ENCODE measurements at places on chromosomes 5 and 9.

GRCh38 chr5:77428526-77428925, 63.6 kb downstream of the WDR41 start:
- DNase-seq = no peak

- no peak for DNase-seq
Observed at GRCh38 chr5:180294411-180294810, 2.5 kb upstream of the MAPK9 start.

GRCh38 chr5:121897341-121897740, 45.7 kb downstream of the FTMT start:
- no peak for DNase-seq

- DNase-seq = no peak
Observed at GRCh38 chr9:35432076-35432475, 57.8 kb upstream of the RUSC2 start.

DNA sequence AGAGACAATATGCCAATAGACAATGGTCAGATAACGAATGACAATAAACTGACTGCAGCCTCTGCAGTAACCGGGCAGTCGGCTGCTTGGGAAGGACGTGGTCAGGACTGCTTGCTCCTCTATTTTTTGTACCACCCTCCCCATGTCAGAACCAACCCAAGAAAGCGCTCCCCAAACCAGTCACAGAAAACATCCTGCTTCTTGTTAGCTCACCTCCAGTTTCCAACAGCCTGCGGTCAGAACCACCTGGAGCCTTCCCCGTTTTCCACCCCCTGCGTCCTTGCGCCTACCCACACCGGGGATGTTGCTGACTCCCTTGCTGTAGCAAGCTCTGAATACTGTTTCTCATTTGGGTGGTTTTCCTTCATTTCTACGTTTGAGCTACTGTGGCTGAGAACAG, 1.7 kb upstream of the MRNIP start:
- DNase-seq = no peak

- no peak for DNase-seq
Observed at GRCh38 chr9:93675336-93676150, 99.2 kb downstream of the PHF2 start.

DNA sequence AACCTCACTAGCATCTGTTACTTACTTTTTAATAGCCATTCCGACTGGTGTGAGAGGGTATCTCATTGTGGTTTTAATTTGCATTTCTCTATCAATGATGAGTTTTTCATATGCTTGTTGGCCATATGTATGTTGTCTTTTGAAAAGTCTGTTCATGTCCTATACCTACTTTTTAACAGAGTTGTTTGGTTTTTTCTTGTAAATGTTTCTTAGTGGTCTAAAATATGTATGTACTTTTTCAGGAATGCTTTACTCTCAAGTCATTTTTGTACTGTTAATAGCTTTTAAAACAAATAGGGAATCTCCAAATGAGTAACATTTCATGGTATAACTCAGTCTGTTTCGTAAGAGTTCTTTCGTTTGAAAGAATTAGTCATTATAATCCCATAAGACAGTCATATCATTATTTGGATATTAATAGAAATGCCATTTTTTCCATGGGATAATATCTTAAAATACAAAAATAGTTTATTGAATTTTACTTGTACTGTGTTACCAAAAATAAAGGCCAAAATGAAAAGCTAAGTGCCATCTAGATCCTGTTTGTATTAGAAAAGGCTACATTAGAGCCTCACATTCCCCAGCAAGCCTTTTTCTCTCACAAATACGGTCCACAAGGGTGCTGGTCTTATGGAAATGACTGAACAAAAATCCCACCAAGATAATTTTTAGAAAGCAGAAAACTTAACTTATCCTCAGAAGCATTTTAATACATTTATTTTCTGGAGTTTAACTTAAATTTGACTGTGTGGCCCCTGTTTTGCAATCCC, 247.7 kb downstream of the PJA2 start:
- no peak for DNase-seq

GRCh38 chr9:100595391-100596199, 17.7 kb downstream of the CAVIN4 start:
- DNase-seq = peak; percentile 67

GRCh38 chr9:125852386-125852785, 105.2 kb downstream of the PBX3 start:
- no peak for DNase-seq

Measured in glomerular endothelial cell (primary cell).